Stimulated activated CD8-positive, alpha-beta memory T cell treated with anti-CD3 and anti-CD28 coated beads, Interleukin-7, amount 100 ng/mL, for 1 hour (primary cell): ENCODE measurements at places on chromosomes 3 and 15.

GRCh38 chr15:67076147-67076843 is 10.9 kb downstream of the SMAD3 start:
- DNase-seq = no peak

GRCh38 chr3:10392244-10392643 is 71.3 kb upstream of the SEC13 start:
- DNase-seq = no peak

DNA sequence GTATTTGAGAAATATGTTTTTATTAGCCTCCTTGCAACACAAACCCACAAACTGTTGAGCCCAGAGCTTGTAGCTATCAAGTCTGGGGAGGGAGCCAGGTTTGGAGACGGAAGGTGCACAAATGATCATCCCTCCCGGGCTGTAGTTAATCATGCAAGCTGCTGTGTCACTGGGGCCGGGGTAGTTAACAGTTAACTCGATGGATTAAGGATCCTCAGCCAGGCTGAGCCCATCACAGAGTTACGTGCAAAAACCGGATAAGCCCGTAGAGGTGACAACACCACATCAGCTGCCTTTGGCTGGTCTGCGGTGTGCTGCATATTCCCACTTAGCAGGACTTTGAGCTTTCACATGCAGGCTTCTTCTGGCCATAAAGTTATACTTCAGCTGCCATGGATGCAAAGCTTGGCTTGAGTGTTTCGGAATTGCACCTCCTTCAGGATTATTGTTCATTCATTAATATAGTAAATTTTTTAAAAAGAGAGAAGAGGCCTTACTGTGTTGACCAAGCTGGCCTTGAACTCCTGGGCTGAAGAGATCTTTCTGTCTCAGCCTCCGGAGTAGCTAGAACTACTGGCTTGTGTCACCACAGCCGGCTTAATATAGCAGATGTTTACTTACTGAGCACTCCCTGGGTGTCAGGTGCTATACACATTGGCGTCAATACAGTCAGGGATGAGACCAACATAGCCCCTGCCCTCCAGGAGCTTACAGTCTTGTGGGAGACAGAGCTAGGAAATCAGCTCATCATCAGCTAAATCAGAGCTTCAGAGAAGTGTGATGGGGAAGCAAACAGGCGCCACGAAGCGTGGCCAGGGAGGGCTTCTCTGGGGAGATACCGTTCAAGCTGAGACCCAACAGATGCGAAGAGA is 226.8 kb upstream of the BHLHE40 start:
- no peak for DNase-seq

- DNase-seq = no peak
These were observed 5.6 kb downstream of the GABRB3 start for GRCh38 chr15:26767169-26767670.

GRCh38 chr3:64161481-64161952 is 63.7 kb downstream of the PRICKLE2 start:
- no peak for DNase-seq

- no peak for DNase-seq
These were observed 288.6 kb downstream of the CLSTN2 start for GRCh38 chr3:140223631-140224030.

DNA sequence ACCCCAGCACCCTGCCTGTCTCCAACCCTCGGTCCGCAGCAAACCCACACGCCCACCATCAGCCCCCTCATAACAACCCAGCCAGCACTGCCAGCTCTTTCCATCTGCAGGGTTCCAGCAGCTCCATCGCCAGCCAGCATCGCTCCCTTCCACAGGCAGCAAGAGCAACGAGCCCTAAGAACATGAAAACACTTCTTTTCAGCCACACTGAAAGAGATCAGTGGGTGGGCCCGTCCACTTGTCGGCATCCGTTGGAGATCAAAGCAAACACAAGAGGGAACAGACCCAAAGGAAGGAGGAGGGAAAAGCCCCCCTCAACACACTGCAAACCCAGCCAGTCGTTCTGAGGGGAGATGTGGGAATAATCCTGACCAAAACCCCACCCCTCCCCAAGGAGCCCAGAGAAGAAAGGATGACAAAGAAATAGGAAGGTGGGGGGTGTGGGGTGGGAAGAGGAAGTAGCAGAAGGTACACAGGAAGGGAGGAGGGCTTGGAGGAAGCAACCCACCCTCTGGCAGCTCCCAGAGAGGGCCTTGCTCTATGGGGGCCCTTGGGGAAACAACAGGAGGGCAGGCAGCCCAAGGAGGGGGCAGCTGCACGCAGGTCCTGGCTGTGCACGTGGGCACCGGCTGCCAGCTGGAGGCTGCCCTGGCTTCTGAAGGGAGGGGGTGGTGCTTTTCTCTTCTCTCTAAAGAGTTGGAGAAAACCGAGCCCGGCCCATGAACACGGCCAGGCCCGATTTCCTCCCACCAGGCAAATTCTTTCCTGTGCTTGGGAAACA is 473.6 kb upstream of the PROK2 start:
- no peak for DNase-seq

- DNase-seq = no peak
These were observed 30.2 kb upstream of the ADAMTS9 start for GRCh38 chr3:64717872-64718613.

DNA sequence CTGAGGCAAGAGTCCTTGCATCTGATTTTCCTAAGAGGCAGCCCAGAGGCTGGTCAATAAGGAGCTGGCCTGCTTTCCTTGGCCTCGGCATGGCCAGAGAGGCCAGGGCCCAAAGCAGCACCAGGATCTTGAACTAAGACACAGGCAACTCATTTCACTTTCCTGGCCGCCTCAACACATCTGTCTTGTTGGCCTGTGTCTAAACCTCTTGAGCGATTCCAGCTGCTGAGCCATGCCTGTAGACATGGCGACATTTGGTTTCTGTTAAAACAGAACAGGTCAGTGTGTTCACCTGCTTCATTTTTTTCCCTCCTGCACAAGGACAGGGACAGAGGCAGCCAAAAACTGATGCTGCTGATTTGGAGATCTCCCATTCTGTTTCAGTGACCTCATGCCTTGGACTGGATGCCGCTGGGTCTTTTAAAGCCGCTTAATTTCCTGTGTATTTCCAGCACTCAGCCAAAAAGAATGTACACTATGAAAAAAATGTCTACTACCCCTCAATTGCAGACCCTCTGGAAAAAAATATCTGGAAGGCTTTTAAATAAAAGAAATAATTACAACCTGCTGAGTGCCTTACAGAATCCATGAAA is 266.6 kb upstream of the ICE2 start:
- no peak for DNase-seq

GRCh38 chr3:6125520-6125919 is 735.4 kb upstream of the GRM7 start:
- no peak for DNase-seq

DNA sequence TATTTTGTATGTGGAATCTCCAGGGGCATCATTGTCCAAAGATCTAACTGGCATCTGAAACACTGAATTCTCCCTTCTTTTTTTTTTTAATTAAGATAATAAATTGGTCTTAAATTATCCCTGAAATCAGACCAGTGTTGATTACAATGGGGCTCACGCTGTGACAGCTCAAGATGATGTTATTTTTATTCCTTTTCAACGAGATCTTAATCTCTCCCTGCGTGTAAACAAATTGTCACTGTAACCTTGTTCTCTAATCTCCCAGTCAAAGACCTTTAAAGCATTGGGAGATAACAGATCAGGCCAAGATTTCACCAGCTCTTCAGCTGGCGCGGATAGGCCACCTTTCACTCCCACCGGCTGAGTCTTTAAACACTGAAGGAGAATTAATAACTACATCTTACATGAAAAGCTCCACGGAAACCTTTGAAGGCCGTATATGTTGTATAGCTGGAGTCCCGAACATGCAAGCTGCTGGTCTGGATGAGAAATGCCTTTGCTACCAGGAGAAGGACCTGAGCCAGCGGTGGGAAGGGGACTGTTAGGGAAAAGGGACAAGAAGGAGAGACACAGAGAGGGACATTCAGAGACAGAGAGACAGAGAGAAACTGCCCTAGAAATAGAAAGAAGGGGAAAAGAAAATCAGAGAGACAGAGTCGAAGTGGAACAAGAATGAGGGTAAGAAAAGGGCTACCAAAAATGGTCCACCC is 418.8 kb upstream of the NR2F2 start:
- DNase-seq = no peak

DNA sequence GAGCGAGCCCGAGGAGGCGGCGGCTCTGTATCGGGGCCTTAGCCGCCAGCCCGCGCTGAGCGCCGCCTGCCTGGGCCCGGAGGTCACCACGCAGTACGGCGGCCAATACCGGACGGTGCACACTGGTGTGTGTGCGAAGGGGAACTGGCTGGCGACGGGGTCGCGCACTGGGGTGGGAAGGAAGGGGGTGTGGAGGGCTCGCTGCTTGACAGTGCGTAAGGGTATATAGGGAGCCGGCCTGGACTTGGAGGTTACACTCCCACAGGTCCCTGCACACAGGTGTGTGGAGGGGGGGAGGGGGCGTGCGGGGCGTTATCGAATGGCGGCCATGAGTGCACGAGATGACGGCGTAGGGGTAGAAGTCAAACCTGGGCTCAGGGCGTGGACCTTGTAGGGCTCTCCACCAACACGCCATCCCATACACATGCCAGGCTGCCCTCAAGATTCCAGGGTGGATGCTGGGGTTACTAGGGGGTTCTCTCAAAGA is 389 bp downstream of the APEH start:
- no peak for DNase-seq

GRCh38 chr3:118932822-118933558 is 101.7 kb downstream of the IGSF11 start:
- no peak for DNase-seq

- DNase-seq = no peak
These were observed 330.6 kb downstream of the VPS13C start for GRCh38 chr15:61729646-61730045.

GRCh38 chr15:69628256-69629093 is 175.9 kb downstream of the RPLP1 start:
- DNase-seq = no peak

DNA sequence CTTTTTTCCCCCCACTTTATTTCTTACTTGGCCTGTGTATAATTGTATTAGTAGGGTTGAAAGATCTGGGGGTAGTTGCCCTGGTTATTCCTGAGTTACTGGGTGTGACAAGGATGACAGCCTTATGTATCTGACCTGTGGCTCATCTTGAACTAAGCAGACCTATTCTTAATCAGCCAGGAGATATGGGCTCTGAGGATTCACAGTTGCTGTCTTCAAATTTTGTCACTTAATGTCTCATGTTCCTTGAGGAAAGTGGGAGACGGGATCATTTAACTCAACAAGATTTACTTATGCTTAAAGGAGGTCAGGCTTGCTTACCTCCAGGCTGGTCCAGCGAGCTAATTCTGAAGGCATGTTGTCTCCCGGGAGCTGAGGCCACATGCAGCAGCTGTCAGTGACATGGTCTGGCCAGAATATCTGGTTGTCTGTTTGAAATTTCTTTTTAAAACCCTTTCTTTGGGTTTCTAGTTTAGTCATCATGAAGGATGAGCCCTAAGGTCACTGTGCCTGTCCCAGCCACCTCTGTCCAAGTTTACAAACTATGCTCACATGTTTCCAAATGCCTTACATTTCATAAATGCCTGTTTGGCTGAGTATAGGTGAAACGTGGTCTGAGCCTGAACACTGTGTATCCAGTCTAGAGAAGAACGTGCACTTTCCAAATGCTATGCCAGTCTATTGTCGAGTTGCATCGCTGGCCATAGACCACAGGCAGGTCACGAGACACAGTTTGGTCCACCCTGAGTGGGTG is 26.8 kb downstream of the LRTM1 start:
- no peak for DNase-seq

DNA sequence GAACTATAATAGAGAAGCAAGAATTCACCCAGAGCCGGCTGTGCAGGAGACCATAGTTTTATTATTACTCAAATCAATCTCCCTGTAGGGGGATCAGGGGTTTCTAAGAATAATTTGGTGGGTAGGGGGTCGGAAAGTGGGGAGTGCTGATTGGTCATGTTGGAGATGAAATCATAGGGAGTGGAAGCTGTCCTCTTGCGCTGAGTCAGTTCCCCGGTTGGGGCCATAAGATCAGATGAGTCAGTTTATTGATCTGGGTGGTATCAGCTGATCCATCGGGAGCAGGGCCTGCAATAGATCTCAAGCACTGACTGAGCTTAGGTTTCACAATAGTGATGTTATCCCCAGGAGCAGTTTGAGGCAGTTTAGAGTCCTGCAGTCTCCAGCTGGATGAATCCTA is 97.0 kb upstream of the SNRPN start:
- no peak for DNase-seq
